ENCODE measurements at places on chromosomes 3 and 15.

DNA sequence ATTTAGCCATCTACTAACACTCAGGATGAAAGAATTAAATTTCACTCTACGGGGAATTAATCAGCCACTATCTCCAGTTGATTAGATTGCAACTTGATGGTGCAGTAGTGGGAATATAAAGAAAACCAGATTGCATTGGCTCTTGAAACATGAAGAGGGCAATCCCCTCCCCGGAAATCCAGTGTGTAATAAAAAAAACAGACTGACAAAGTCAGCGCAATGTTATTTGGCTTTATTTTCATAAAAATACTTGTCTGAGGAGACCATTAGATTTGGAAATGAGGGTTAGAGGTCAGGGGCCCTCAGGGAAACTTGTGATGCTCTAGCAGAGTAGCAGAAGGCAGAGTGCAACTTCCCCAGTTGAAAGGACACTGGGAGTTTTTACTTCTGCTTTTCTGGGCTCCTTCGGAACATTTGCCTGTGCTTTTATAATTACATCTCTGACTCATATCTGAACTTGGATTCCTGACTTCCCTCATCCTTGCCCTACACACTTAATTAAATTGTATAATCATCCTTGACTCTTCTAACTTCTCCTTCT lies 326.8 kb downstream of the TUSC7 start:
- peak; percentile 91 for DNase-seq

- peak; percentile 74 for DNase-seq
These were observed 237.8 kb upstream of the GADL1 start for GRCh38 chr3:31132132-31132769.

DNA sequence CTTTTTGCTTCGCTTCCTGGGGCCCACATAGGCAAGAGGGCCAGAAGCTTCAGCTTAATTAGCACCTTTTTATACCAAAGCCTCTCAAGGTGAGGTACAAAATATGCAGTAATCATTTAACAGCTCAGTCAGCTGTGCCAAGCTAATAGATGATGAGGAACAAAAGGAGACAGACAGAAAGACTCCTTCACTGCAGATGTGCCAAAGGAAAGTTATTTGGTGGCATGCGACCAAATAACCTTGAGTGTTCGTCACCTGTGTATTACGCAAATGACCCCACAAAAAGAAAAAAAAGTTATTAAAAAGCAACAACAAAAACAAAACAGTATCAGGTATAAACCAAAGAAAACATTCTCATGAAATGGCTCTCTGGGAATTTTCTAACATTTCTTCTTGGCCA lies 325.8 kb upstream of the IGF1R start:
- no peak for DNase-seq

DNA sequence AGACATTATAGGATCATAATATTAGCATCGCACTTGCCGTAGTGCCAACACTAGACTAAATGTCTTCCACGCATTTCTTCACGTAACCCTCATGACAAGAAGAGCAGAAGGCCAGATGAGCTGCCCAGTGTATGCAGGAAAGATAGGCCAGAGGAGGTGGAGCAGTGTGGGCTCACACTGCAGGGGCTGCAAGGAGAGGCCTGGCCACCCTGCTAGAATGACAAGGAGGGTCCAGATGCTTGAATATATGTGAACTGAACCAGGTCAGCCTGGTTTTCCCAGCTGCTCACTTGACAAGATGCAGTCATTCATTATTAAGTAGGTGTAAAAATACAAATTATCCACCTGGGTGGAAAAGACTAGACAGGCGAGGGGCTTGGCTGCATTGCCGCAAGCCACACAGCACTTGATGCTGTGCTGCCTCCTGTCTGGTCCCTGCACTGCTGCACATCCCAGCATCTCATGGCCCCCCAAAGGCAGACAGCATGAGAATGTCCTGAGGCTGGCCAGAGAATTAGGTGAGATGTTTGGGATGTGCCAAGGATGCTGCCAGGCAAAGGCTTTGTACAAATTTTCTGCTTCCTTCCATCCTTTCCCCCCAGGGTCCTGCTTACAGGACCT lies 115.2 kb downstream of the NTRK3 start:
- DNase-seq: no peak
